ENCODE measurements at places on chromosomes 13 and 19.

- DNase-seq: no peak
These were observed 30.8 kb downstream of the PIN1 start for GRCh38 chr19:9865732-9866501.

DNA sequence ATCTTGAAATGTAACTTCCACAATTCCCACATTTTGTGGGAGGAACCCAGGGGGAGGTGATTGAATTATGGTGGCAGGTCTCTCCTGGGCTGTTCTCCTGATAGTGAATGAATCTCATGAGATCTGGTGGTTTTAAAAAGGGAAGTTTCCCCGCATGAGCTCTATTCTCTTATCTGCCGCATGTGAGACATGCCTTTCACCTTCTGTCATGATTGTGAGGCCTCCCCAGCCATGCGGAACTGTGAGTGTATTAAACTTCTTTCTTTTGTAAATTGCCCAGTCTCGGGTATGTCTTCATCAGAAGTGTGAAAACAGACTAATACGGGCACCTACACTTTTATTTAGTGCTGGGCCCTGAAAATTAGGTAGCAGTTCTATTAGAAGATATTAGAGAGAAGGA is 45.8 kb downstream of the TNFSF13B start:
- no peak for DNase-seq

DNA sequence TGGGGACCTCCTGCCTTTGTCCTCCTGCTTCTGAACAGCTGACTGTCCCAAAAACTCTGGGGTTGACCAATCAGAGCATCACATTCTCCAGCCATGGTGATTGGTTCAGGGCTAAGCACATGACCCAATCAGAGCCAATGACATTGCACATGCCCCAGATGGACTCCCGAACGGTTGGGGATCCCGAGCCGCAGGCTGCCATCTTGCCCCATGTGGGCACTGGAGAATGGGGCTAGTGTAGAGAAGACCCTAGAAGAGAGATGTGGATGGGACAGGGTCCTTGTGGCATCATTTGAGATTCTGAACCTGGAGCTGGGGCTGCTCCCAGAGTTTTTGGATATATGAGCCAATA is 31.3 kb upstream of the PEPD start:
- DNase-seq: no peak

DNA sequence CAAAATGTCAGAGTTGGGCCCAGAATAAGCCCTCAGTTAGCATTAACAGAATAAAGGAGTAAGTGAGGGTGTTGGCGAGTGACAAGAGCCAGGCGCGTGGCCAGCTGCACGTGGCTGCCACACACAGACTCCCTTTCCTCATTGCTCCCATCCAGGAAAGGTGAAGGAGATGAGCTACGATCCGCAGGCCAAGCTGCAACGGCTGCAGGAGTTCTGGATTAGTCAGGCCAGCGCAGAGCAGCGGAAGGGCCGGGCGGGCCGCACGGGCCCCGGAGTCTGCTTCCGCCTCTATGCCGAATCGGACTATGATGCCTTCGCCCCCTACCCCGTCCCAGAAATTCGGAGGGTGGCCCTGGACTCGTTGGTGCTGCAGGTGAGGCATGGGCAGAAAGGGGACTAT is 13.2 kb downstream of the DHX34 start:
- no peak for DNase-seq

- no peak for DNase-seq
These were observed 48.8 kb upstream of the INTS6 start for GRCh38 chr13:51501592-51502152.

All from activated naive CD8-positive, alpha-beta T cell treated with anti-CD3 and anti-CD28 coated beads, Interleukin-2, amount 50 U/mL, for 16 hours (primary cell).